ENCODE measurements at places on chromosomes 5 and 9.

- DNase-seq = no peak
Observed at GRCh38 chr5:78533356-78533755, 115.2 kb downstream of the LHFPL2 start.

DNA sequence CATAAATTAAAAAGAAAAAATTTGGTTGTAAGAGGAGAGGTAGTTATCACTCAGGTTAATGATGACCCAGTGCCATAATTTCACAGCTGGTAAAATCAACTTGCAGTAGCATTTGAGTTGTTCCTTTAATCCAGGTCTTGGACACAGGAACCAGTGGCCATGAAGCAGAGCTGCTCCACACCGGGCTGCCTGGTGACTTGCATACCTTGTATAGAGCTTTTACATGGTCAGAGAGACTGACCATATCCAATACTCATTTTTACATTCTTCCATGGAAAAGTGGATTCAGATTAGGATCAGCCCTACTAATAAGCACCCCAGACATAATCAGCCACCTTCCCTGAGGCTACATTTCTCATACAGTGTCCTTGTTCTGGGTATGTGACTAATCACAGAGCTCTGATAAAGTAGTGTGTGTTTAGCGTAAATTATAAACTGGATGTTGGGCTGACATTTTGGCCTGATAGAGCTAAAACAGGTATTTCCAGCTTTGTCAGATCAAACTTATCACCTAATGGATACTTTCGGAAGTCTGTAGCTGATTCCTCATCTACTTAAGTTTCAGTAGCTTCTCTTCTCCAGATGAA lies 77.0 kb upstream of the ZSWIM6 start:
- DNase-seq = no peak

- DNase-seq = no peak
Observed at GRCh38 chr5:126562823-126563222, 32.2 kb downstream of the ALDH7A1 start.

DNA sequence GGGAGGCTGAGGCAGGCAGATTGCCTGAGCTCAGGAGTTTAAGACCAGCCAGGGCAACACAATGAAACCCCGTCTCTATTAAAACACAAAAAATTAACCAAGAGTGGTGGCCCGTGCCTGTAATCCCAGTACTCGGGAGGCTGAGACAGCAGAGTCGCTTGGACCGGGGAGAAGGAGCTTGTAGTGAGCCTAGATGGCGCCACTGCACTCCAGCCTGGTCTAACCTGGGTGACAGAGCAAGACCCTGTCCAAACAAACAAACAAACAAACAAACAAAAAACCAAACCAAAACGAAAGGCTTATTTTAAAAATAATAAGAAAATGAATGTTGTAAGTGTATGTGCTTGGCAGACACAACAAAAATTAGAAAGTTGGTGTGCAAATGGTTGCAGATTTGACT lies 536.3 kb upstream of the PTPRD start:
- no peak for DNase-seq

- DNase-seq = no peak
Observed at GRCh38 chr9:88685966-88686365, 151.0 kb downstream of the NXNL2 start.

- DNase-seq = no peak
Observed at GRCh38 chr5:163609910-163610309, 104.5 kb downstream of the MAT2B start.

GRCh38 chr5:120155873-120156272 lies 308.2 kb upstream of the PRR16 start:
- no peak for DNase-seq

- DNase-seq = peak; percentile 82
Observed at GRCh38 chr9:33852216-33852826, 35.4 kb downstream of the UBE2R2 start.

Measured in hematopoietic multipotent progenitor cell treated with erythropoietin and hydrocortisone succinate and interleukin-3 and kit ligand, for 17 days (in vitro differentiated cells).